Stimulated activated CD4-positive, alpha-beta T cell treated with anti-CD3 and anti-CD28 coated beads, Interleukin-2, amount 100 ng/mL, for 48 hours (primary cell): ENCODE measurements at places on chromosomes 6 and 20.

DNA sequence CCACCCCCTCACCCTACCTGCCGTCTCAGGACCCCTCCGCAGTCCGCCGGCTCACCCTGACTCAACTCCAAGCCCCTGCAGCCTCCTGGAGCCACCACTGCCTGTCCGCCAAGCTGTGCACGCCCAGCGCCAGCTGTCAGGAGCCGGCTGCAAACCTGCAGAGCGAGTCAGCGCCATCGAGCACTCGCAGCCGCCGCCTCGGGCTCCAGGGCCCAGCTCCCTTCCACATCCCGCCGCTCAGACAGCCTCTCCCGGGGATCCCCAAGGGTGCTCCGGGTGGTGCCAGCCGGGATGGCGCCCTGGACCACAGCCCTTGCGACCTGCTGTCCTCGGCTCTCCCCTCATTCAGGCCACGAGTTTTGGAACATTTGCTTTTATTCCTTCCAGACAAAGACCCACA is 4.3 kb downstream of the TNNC2 start:
- DNase-seq, result no peak

DNA sequence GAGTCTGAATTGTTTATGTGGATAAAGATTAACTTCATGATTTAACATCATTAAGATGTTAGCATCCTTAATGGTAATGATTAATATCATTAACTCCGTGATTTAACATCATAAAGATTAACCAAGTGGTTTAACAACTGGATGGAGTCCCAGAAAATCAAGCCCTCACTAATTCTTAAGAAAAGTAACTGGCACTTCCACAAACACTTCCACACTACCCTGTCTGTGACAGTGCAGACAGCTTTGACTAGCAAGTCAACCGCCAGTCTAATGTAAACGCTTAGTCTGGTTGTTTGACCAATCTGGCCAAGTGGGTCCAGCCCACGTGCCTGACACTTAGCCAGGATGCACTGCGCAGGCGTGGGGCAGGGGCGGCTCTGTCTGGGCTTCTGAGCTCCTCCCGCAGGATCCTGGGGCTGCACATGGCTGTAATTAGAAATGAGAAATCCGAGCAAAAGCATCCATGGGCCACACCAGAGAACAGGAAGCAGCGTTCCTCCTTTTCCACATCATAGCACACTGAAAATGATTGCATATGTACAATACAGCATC is 424.2 kb downstream of the FOXA2 start:
- DNase-seq, result no peak

- no peak for DNase-seq
These were observed 411.8 kb upstream of the SULF2 start for GRCh38 chr20:48197066-48197465.

DNA sequence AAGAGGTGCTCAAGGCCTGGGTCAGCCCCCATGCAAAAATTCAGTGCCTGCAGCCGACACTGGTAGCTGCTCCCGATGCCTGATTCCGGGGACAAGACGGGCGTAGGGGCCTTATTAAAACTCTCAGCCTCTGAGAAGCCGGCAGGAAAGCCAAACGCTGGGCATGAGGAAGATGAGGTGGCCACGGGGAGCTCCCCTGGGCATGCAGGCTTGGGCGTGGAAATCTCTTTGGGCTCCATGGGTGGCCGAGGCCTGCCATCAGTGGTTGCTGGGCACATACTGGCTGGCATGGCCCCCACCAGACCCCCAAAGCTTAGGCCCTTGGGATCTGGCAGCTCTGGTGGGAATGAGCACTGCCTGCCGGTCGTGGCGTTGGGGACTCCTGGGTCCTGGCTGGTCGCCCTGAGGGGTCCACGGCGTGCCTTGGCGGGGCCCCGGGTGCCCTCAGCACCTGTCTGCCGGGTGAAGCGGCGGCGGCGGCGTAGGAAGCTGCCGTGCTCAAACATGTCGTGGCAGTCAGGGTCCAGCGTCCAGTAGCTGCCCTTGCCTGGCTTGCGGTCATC is 586 bp downstream of the FOXS1 start:
- DNase-seq, result no peak

DNA sequence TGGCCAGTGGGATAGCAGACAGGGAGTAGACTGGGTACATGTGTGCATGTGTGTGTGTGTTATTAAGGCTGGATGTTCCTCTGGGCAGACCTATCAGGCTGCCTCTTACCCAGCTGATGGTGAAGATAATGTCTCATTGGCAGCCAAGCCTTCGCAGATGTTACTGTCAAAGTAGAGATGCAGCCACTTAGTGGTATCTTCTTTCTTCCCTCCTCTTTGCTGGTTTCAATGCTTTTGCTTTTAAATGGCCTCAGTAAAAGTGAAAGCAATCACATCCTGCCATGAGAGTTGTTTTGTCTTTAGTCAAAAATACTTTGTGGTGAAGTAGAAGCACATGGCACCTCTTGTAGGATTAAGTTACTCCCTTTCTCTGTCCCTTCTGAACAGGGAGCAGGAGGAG is 57.5 kb downstream of the SNRNP48 start:
- DNase-seq, result no peak

DNA sequence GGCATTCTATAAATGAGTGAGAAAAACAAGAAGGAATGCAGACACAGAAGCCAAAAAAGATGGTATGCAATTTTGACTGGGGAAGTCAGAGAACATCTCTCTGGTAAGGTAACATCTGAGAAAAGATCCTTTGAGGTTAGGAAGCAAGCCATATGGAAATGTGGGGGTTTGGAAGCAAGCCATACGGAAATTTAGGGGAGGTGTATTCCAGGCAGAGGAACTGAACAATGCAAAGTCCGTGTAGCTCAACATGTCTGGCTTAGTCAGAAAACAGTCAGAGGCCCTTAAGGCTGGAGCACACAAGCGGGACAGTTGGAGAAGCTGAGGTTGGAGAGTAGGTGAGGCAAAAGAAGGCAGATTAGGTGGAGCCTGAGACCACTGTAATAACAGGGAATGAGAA is 35.3 kb downstream of the RALGAPA2 start:
- no peak for DNase-seq

DNA sequence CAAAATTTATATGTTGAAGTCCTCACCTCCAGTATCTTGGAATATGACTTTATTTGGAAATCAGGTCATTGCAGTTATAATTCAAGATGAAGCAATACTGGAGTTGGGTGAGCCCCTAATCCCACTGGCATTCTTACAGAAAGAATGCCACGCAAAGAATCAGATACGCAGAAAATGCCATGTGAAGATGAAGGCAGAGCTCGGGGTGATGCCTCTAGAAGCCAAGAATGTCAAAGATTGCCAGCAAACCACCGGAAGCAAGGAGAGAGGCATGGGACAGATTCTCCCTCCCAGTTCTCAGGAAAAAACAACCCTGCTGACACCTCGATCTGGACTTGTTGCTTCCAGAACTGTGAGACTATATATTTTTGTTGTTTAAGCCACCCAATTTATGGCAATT is 273.4 kb upstream of the CITED2 start:
- no peak for DNase-seq

GRCh38 chr20:21234806-21235483 is 68.2 kb upstream of the XRN2 start:
- no peak for DNase-seq

DNA sequence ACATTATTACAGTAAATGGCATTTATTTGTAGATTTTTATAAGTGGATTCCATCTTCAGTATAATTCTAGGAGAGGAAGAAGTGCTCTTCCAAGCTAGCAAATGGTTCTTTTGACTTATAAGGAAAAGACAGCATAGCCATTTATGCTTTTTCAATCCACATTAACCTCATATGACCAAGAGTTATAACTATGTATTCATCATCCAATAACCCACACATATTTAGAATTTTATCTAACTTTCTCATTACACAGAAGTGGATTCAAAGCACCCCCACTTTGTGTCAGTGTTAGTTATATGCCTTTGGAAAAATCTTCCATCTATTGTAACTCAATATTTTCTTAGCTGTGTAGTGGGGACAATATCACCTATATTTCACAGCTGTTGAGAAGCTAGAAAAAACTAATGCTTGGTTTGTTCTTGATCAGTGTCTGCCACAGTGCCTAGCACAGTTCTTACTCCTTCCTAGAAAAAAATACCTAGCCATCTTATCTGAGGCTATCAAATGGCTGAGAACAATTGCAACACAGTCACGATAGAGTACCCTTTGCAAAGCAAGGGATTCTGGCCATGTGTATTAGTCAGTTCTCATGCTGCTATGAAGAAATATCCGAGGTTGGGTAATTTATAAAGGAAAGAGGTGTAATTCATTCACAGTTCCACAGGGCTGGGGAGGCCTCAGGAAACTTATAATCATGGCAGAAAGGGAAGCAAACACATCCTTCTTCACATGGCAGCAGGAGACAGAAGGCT is 986.3 kb downstream of the TFAP2A start:
- DNase-seq, result no peak

- DNase-seq, result peak; percentile 28
These were observed 14.0 kb downstream of the UST start for GRCh38 chr6:148760568-148761526.

- DNase-seq, result no peak
These were observed 9.8 kb downstream of the ZBP1 start for GRCh38 chr20:57610261-57610952.

DNA sequence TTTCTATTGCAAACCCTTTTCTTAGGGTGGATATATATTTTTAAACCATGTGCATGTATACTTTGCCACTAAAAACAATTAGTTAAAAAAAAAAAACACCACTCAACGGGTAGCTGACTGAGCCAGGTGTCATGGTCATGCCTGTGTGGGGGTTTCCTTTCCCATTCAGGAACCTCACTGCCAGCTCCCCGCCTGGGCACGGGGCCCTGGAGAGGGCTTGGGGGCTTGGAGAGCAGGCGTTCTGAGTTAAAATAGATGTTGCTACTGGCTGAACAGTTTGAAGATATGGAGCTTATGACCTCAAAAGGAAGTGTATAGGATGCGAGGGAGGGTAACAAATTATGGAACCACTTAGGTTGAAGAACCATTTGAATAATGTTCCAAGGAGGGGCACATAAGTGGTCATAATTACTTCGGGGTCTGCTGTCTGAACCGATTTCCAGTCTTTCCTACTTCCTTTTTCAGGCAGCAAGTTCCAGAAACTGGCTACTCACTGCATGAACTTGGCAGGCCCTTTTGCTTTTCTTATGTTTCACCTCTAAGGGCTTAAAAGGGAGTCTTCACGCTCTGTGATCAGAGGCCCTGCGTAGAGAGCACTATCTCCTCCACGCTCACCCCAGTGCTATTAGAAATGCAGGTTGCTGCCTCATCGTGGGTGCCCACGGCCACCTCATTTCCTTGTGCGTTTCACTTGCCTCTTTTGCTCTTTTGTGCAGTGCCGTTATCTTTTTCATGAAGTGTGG is 9.9 kb downstream of the STX16 start:
- peak; percentile 17 for DNase-seq

DNA sequence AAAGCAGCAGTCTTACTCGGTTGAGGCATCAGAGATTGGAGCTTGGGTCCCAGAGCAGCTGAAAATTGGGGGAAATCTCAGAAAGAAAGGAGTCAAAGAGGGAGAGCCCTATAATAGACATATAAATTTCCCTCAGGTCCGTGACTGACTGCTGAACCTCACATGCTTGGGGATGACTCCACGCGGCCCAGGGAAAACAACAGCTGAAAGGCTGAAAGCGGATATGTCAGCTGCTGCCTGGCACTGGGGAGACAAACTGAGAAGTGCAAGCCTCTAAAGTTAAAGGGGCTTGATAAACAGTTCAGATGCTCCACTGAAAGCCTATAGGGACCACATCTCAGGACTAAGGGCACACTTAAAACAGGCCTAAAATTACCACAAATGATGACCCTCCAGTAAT is 255.9 kb upstream of the RIN2 start:
- DNase-seq, result no peak

DNA sequence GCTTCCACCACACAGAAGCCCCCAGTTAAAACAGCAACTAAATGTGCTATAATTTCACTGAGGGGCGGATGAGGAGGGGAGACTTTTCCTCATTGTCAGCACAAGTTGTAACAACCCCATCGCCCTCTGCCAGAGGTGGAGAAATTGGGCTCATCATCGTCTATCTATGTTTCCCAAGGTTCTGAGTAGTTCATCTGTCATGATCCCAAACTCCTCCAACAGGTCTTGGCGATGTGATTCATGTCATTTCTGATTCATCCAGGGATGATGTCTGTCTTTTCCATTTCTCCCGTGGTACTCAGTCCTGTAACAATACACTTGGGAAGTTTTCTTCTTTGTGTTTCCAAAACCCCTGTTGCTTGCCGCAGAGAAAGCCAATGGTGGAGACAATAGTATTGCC is 51.0 kb downstream of the TFAP2A start:
- no peak for DNase-seq

DNA sequence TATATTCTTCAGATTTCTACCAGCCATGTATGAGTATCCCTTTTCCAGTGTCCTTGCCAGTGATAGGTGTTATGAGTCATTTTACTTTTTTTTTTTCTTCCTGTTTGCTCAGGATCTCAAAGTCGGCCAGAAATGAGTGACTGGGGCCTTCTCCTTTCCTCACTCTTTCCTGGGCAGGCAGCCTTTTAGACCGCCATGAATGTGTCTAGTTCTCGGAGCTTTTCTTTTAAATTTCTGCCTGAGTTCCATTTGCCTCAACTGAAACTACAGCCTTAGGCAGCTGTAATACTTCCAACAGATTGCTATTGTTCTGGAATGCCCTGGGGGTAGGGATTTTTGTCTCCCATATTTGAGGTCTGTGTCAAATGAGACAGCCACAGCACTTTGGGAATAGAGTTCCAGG is 83.7 kb downstream of the STXBP5 start:
- DNase-seq, result no peak
